ENCODE measurements at places on chromosomes 2 and 18.
A peak's percentile ranks its signal among the peaks of the same experiment; 100 is the strongest.

- DNase-seq = no peak
Measured at GRCh38 chr18:75241705-75242104, 31.1 kb downstream of the TSHZ1 start.

DNA sequence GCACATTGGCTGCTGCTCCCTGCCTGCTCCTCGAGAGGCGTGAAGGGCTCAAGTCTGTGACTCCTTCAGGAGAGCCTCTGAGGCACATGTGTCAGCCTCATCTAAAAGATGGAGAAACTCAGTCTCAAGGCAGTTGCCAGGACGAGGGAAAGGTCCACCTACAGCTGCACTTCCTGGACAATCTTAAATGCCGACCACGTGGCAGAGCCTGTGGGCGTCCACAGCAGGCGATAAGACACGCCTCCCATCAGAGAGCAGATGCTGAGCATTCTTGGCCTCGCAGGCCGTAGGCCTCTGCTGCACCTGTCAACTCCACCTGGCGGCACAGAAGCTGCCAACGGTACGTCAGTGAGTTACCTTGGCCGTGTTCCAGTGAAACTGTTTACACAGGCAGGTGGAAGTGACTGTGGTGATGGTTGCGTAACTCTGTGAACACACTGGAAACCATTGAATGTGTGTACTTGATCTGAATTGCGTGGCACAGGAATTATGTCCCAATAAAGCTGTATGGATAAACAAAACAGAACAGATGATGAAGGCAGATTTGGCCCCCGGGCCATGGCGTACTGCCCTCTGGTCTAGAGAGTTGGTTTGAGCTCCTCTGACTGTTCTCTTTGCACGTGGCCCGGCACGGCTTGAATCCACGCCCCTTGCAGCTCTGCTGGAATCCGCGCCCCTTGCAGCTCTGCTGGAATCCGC is 114.5 kb downstream of the RNF144A start:
- DNase-seq = no peak

DNA sequence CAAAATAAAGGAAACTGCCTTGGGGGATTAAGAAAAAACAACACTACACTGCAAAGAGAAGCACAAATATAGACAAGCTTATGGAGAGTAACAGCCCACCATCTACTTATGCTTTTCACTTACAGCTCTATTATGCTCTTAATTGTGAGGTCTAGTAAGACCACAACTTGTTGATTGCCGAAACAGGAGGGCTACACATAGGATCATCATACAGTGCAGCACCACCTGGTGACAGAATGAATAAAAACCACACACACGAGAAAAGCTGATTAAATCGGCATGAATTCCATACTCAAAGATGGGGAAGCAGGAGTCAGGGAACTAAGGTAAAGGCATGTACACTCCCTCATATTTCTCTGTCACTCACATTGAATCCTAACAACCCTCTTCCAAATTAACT is 259.2 kb downstream of the IKZF2 start:
- peak; percentile 72 for DNase-seq

GRCh38 chr2:25551316-25551715 is 122.1 kb downstream of the DTNB start:
- no peak for DNase-seq

GRCh38 chr2:10300328-10300920 is 2.3 kb upstream of the HPCAL1 start:
- no peak for DNase-seq
